ENCODE measurements at places on chromosomes 4 and X.
A peak's percentile ranks its signal among the peaks of the same experiment; 100 is the strongest.

- no peak for DNase-seq
Measured at GRCh38 chr4:92382128-92382527, 78.4 kb downstream of the GRID2 start.

DNA sequence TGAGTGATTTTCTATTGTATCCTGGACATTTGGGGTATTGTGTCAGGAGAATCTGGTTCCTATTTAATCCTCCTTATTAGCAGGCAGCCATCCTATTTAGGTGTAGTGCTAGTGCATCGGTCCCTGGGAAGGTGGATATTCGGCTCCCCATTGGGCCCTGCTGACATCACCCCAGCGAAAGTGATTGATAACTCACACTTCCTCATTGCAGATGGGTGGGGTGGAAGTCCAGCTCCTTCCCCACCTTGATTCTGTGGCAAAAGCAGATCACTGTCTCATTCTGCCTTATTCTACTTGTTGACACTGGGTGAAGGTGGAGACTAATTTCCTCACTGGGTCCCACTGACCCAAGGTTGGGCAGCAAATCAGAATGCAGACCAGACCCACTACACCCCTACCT, 23.2 kb upstream of the BRS3 start:
- DNase-seq = no peak

DNA sequence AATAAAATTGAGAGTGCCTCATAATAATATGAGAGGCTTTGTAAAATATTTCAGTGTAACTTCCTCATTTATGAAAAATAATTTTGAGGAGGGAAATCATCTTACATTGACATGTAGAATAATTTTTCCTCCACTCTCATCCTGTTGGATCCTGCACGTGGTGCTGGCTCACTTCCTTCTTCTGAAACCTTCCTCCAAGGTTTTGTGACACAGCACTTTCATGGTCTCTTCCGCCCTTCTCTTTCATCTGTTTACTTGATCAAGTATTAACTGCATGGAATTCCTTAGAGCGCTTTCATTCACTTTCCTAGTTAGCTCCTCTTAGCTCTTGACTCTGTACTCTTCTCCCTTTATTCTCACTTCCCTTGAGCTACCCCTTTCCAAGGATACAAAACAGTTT, 246.5 kb downstream of the RAPGEF2 start:
- DNase-seq = no peak

- DNase-seq = no peak
Measured at GRCh38 chr4:38821739-38822138, 17.1 kb upstream of the TLR1 start.

DNA sequence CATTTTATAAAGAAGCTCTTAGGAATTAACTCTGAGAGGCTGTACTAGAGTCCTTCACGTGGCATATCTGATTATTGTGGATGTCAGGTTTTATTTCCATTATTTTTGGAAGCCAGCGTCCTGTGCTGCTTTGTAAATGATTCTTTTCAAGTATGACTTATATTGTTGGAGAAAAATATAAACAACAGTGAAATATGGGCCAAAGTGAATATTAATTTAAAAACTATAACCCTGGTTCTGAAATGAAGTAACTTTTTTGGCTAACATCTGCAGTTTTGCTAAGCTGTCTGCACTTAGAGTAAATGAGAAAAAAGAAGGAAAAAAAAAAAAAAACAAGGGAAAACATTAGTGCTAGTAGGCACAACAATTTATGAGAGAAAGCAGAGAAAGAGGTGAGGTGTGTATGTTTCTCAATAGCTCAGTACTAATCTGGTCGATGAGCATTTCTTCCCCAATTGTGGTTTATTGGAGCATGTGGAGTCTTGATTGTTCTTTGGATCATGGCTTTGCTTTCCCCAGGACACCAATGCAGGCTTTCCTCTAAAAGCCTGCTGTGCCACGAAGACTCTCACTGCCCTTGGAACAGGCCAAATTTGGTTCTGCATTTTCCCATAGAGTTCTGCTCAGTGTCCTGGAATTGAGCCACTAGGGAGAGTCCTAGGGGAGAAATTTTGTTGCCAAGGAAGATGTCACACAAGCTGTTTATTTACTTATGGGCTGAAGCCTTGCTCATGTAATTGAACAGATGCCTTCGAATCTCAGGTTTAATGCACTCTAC, 273.3 kb downstream of the DKK2 start:
- no peak for DNase-seq

DNA sequence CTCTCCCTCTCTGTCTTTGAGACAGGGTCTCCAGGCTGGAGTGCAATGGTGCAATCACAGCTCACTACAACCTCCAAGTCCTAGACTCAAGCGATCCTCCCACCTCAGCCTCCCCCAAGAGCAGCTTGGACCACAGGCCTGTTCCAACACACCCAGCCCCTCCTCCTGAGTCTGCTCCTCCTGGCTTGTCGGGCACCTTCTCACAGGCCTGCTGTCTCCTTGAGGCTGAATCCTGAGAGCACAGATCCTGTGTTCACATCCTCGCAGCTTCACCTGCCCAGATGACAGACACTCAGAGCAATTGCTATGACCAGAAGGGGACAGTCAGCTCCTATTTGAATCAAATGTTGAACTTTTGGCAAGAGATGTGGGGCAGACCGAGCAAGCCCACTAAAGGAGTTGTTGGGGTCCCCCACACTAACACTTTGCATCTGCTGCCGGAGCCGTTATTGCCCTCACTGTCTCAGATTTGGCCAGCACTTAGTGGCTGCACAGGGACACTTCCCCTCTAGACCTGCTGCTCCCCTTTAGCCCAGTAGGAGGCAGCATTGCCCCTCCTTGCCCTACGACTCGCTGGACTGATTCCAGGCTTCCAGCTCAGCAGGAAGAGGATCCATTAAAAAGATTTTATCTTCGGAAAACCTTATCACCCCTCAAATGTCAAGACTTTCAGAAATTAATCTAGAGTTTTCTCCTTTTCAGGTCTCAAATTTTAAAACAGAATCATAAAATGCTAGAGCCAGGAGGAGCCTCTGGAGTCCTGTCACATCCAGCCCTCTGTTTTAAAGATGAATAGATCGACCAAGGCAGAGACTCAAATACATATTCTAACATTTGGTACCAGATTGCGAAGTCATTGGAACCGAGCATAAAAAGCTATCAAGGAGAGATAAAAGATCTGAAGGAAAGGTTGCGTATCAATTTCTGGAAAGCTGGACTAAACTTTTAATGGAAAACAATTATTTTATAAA, 113.7 kb downstream of the USP46 start:
- DNase-seq = peak; percentile 36
